ENCODE measurements at places on chromosomes 16 and 17.

DNA sequence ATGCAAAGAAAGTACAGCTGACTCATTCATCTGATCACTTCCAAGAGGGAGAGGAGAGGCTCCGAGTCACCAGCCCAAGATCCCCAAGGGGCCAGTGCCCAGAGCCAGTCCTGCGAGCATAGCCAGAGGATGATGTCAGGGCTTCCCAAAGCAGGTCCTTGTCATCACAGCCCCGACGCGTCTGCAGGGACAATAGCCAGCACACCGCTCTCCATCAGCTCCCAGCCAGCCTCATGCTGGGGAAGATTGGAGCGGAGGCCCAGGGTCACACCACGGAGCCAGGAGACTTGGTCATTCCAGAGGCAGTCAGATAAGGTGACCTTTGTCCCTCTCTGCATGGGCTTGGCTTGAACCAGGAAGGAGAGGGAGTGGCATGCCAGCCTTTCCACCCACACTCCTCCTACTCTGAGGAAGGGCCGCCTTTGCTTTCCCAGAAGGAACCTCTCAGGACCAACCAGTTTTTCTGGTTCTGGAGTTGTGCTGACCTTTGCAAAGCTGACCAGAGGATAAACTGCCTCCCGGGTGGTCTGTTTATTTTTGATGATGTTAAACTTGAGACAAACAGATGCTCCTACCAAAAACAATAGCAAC lies 58.3 kb upstream of the ARHGAP44 start:
- no peak for DNase-seq

DNA sequence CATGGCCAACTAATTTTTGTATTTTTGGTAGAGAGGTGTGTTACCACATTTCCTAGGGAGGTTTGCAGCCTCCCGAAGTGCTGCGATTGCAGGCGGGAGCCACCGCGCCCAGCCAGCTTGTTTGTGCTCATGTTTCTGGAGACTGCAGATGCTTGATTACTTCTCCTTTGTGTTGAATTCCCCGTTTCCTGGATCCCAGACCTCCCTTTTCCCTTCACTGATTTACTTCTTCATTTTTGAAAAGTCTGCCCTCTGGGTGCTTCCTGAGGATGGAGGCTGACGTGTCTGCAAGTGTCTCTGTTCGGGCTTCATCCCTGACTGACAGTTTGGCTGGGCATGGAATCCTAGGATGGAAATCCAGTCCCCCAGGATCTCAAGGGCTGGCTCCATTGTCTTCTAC lies 7.0 kb upstream of the TRIM47 start:
- DNase-seq = no peak

DNA sequence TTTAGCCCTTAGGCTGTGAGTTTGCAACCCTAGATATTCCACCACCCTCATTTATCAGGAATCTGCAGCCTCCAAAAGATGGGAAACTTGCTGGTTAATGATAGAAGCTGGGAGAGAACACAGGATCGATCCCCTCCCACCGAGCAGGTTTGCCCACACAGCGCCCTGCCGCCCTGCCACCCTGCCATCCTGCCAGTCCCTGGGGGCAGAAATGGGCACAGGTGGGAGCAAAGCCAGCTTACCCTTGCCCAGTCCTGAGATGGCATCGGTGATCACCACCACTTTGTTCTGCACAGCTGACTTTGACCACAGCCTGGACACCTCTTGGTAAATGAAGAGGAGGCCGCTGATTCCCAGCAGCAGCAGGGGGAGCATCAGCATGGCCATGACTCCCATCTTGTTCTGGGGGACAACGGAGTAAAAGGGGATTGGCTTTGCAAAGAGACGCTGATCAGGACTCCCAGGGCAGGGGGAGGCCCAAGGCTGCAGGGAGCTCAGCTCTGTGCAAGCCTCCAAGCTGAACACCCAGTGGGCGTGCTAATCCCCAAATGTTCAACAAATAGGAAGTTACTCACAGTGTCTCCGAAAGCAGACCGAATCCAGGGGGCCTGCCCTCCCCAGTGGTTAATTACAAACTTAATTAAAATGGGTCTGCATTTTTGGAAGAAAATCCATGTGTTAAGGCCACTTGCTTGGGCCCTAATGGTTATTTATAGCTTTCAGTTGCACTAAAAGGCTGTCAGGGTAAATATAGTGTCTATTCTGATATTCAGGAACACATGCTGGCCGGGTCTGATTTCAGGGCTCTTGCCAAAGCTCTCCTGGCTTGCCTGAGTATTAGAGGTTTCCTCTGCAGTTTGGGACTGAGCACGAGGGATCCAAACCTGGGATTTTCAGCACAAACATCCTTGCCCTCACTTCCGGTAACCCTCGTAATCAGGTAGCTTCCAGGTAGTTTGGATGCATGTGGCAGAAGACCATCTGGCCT lies at the start of gene DHRS7C:
Gene DHRS7C, minus strand, starts transcription at position 704 of the 988 bp plus-strand sequence. Its CDS starts 308 bp downstream, at position 396.
- DNase-seq = no peak

GRCh38 chr16:88120812-88121211 lies 169.6 kb downstream of the BANP start:
- no peak for DNase-seq

DNA sequence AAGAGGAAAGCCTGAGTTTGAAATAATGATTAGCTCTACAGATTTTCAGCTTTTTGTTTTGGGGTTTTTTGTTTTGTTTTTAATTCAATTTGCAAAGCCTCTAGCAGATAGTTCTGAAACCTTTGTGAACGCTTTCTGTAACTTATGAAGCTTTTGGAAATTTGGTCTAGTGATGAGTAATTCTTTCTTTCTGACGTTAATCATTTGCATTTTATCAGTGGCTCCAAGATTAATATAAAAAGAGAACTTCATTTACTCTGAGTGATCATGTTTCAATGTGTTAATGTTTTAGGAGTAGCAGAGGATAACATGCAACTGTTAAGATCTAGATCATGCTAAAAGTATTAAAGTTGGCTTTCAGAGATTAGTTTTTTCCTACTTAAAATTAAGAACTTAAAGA lies 160.3 kb upstream of the TBX2 start:
- DNase-seq = no peak

DNA sequence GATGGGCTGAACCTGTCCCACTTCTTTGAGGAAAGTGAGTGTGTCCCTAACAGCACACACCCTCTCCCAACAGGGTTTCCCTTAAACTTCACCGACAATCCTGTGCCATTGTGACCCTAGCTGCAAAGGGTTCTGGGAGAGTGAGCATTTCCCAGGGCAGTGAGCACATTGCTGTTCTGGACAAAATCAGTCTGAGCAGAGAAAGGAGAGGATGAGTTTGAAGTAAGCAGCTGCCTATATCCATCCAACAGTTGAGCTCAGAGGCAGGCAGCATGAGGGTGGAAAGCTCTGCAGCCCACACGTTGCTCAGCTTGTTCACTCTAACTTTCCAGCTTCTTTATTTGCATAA lies 296.5 kb upstream of the MAF start:
- no peak for DNase-seq

DNA sequence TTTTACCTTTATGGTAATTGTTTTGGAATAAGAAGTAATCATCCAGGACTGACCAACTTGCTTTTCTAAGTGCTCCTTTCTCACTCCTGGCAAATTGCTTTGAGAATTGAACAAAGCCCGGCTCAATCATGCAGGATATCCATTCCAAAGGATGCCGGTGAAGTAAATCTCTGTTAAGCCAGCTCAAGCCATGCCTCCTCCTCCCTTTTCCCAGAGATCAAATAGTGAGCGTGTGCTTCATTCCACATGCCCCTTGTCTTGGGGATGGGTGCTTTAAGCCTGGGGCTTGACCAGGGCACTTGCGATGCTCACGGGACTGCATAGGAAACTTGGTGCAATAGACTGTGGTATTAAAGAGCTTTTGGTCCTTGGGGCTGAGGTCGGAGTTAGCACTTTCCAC lies 90.7 kb downstream of the UTP18 start:
- DNase-seq = no peak

DNA sequence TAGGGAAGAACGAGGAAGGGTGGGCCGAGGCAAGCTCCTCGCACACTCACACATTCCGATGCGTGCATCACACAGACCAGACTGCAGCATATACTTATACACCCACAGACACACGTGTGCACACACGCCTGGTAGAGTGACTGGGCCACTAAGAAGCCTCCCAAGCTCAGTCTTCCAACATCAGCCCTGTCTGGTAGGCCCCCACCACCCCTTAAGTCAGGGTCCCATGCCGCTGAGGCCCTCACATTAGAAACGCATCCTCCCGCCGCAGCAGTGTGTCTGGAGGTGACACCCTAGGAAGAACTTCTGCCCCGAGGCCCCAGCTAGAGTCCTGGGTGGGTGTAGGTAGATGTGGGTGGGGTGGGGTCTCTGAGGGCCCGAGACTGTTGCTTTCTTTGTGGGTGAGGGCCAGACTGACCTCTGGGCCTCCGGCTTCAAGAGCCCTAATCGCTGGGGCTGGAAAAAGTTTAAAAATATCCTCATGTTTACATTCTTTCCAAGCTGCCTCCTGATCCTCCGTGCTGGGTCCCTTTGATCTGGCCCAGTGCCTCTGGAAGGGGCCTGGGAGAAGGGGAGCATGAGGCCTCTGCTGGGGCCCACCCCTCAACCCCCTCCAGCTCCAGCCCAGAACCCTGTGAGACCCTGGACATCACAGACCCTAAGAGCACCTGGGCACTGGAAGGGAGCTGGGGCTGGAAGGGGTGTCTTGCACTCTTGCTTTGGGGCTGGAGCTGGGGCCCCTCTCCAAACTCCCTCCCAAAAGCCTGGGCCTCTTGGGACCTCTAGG lies 13.6 kb downstream of the CDH16 start:
- DNase-seq = no peak

DNA sequence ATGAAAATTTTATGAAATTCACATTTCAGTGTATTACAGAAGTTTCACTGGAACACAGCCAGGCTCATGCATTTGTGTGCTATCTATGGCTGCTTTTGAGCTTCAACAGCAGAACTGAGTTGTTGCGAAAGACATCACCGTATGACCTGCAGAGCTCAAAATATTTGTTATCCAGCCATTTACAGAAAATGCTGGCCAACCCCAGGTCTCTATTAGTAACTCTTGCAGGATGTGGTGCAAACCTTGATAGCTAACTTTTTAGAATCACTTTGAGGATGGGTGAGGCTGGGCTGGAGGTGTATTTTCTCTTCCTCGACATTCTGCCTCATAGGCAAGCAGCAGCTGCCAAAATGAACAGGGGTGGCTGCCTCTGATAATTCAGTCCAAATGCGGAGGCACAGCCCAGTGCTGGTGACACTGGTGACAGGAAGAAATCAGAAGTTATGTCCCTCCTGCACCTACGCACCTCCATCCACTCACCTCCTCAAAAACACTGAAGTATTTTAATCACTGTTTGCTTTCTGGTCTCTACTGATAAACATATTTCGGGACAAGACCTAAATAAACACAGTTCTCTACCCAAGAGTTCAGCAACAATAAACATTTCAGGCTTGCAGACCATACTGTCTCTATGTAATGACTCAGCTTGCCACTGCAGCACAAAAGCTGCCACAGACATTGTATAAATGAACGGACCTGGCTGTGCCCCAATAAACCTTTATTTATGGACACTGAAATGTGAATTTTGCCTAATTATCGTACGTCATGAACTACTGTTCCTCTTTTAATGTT lies 28.5 kb downstream of the ARHGAP17 start:
- no peak for DNase-seq

DNA sequence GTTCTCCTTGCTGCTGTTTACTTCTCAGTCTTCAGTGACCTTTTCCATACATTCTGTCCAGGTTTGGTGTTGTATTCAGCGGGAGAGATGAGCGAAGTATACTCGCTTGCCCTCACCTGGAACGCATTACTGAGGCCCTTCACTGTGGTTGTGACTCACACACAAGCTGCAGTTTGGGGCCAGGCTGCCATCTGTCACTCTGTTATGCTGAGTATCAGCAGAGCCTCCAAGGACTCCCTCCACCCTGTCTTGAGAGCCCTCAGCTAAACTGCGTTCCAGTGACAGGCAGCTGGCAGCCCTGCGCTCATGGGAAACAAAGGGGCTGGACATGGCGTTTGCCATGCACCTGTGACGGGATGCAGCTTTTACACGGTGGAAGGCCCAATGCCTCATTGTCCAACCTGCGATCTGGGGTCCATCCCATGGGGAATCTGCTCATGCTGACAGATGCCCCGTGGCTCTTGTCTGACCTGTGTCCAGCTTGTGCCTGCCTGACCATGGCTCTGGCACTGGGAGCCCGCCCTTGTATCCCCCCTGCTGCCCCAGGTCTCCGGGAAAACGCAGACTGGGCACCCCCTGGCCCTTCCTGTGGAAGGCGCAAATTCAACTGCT lies 6.5 kb upstream of the ZNF778 start:
- DNase-seq = no peak

DNA sequence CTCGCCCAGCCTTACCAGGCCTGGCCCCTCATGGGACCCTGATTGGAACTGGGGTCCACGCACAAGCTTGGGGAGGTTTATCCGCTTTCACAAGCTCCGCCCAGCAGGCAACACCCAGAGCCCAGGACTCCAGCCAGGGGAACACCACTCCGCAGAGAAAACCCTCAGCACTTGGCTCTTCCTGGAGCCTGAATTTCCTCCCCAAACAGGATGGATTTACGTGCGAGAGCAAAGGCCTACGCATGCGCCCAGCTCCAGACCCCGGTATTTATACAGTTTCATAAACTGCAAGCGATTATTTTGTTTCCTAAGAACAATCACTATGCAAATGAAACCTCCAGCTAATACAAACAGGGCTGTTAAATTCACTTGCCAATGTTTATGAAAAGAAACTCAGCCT lies 22.8 kb downstream of the ZNF423 start:
- no peak for DNase-seq

- peak; percentile 57 for DNase-seq
These were observed 5.4 kb upstream of the ZNF213 start for GRCh38 chr16:3129137-3130131.

DNA sequence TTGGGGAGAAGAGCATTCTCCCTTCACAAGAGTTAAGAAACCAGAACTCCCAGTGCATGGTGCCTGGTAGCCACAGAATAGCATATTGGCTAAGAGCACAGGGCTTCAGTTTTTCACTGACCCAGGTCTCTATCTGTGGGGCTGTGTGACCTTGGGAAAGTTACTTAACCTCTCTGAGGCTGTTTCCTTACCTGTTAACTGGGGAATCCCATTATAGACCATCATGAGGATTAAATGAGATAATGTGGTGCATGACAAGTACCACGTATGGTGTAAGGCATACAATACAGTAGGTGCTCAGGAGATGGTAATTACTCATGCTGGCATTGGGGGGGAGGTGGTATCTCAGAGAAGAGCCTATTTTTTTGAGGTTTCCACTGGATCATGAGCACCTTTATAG lies 33.6 kb downstream of the BEAN1 start:
- DNase-seq = no peak

GRCh38 chr16:87550495-87550961 lies 51.8 kb upstream of the JPH3 start:
- DNase-seq = peak; percentile 20

- DNase-seq = no peak
These were observed 59.3 kb downstream of the KLHDC4 start for GRCh38 chr16:87706278-87707000.

DNA sequence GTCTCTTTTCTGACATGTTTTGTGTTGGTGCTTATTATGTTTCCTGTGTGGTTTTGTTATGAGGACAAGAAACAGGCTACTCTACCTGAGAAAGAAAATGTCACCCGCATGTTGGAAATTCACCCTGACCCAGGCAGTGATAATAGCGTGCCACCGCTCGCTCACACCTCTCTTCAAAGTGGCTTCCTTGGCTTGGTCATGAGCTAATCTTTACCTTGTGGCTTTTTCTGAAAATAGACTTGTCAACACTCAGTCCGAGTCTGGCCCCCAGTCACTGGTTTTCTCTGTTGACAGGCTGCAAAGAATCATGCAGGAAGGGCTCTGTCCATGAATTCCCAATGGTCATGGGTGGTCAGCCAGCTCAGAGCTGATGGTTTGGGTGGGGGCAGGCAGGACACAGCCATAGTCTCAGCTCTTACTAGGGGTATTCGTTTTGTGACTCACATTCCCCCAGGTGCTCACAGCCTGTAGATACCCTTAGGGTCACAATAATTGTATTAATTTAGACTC lies 121.3 kb upstream of the CACNG5 start:
- no peak for DNase-seq

Data from stimulated activated CD8-positive, alpha-beta memory T cell treated with anti-CD3 and anti-CD28 coated beads, Interleukin-15, amount 100 ng/mL, for 1 hour (primary cell).